Eye (tissue), 1 donor: ENCODE measurements at places on chromosomes 16 and 17.
A peak's percentile ranks its signal among the peaks of the same experiment; 100 is the strongest.

- DNase-seq, result no peak
Measured at GRCh38 chr17:63780507-63780906, 6.5 kb downstream of the DDX42 start.

DNA sequence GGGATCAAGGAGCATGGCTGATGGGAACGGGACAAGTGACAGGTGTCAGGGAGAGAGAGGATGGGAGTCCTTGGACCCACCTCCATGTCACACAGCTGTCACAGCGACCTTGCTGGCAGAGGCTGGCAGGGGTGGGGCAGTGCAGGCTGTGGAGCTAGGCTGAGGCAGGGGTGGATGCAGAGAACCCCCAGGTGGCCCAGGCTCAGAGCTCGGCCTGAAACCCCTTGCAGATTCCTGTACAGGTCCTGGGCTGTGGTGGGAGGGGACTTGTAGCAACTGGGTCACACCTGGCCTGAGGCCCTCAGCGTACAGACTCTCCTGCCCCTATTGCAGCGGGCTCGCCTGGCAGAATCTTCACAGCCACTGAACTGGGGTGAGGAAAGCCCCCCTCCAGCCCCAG lies 174.1 kb downstream of the NTN1 start:
- no peak for DNase-seq

DNA sequence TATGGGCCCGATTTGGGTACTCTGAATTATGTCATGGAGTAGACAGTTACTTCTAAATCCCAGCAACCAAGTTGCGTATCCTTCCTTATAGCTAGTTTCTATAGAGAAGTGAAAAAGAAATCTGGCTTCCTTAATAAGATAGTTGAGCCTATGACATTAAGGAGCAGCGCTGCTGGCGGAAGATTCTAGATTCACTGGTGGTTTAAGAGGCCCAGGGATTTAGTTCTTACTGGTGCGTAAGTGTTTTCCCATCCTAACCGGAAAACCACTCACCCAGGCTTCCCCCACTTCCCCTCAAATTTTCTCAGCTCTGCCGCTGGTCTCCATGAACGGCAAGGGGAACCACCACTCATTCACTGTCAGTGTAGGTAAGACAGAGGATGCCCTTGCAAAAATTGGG lies 230.4 kb downstream of the CPPED1 start:
- no peak for DNase-seq

GRCh38 chr16:84283314-84284153 lies 11.1 kb upstream of the WFDC1 start:
- DNase-seq, result no peak

DNA sequence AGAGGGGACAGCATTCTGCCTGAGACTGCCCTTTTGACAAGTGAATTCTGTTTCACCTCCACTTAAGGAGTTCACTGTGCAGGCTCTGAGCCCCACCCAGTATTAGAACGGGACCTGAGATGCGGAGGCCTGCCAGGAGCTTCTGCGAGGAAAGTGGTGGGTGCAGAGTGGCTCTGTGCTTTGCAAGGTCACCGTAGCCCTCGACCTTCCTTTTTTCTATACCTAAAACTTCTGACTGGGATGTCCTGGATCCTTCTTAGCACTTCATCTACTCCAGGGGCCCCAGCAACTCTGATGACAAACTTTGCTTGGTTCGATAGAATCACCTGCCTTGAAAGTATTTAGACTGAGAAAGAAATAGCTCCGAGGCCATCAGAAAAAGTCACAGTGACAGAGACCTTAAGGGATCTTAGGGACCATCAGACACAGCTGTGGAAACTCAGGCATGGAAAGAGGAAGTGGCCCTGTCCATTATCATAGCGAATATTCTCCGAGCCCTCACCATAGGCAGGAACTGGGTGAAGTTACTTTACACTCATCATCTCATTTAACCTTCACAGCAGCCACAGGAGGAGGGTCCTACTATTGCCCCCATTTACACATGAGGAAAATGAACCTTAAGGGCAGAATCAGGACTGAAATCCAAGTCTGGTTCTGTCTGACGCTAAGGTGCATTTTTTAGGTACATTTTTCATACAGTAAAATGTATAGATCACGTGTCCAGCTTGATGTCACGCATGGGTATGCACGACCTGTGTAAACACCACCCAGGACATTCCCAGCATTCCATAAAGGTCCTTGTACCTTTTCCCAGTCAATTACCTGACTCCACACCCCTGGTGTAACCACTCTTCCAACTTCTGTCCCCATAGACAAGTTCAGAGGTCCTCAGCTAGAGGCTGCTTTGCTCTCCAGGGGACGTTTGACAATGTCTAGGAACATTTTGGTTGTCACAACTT lies 676 bp upstream of the KRT13 start:
- no peak for DNase-seq

DNA sequence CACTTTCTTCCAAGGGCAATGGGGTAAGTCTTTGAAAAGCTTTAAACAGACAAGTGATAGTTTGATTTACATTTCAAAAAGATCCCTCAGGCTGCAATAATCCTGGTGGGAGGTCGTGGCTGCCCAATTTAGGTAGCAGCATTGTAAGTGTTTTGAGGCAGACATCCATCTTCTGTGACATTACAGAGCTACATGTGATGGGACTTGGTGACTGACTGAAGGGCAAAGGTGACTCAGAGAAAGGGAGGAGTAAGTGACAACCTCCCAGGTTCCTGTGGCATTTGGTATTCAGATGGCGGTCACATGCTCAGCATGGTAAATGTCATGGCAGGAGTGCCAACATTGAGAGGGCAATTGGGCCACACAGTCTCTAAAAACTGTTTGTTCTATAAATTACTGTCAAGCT lies 26.5 kb downstream of the STAT3 start:
- DNase-seq, result no peak

DNA sequence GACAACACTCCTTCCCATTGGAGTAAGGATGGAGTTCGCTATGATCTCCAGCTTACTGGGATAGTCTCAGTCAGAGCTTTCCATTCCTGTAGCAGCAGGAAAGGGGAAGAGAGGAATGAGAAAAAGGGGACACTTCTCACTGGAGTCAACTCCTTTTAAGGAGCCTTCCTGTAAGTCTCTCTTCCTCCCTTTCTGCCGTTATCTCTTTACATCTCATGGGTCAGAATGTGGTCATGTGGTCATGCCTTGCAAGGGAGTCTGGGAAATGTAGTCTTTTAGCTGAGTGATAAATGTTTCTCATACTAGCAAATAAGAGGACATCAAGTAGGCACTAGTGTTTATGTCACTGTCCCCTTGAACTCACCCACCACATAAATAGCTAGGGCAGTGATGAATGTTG lies 227.3 kb downstream of the HAPSTR1 start:
- no peak for DNase-seq

GRCh38 chr16:24002619-24003018 lies 166.8 kb downstream of the PRKCB start:
- DNase-seq, result no peak

GRCh38 chr17:45783593-45784292 lies 377 bp upstream of the CRHR1 start:
- DNase-seq, result peak; percentile 78

DNA sequence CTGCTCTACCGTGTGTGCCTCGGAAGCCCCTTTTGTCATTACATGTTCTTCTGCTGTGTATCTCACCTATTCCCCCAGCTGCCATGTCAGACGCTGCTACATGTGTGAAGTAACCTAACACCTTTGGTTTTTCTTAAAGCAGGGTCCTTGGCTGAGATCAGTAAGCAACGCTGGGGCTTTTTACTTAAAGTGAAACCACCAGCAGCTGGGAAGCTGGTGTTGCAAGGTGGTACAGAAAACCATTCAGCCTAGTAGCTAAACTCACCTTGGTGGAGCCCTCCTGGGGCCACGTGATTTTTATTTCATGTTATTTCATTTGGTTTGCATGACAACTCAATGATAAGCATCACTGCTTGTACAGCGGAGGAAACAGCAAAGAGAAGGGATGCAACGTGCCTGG lies 62.6 kb downstream of the PLCG2 start:
- DNase-seq, result no peak

DNA sequence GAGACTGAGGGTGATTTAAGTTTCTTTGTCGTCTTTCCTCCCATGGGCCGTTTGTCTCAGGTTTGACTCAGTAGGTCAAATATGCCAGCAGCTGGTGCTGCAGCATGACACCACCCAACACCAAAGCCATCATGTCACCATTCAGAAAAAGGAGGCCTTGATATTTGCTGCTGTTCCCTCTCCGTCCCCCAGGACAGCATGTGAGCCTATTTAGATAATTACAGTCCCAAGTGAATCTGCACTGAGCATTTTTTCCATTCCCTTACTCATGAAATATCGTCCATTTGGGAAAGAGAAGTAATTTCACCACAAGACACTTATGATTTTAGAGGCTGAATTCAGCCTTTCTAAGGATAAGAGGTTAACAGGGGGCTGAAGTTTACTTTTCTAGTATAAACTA lies 62.2 kb upstream of the ADORA2B start:
- DNase-seq, result no peak

GRCh38 chr16:50685462-50686063 lies 4.5 kb upstream of the SNX20 start:
- DNase-seq, result no peak

DNA sequence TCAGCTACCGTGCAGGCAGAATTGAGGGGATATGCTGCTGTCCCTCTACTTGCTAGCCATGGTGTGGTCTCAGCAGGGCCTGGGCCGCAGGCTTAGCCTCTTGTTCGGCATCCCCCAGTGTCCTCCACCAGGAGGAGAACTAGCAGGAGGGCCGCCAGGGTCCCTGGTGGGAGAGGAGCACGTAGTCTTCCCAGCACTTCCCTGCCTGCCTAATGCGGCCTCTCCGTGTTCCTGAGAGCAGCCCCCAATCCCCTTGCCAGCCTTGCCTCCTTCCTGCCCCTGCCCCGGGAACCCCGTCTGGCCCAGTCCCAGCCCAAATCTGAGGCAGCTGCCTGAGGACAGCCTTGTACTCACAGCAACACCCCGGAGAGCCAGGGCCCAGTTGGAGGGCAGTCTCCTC lies 38.1 kb downstream of the PLD6 start:
- DNase-seq, result no peak

- DNase-seq, result no peak
Measured at GRCh38 chr16:2174396-2175131, 19.0 kb downstream of the TRAF7 start.

DNA sequence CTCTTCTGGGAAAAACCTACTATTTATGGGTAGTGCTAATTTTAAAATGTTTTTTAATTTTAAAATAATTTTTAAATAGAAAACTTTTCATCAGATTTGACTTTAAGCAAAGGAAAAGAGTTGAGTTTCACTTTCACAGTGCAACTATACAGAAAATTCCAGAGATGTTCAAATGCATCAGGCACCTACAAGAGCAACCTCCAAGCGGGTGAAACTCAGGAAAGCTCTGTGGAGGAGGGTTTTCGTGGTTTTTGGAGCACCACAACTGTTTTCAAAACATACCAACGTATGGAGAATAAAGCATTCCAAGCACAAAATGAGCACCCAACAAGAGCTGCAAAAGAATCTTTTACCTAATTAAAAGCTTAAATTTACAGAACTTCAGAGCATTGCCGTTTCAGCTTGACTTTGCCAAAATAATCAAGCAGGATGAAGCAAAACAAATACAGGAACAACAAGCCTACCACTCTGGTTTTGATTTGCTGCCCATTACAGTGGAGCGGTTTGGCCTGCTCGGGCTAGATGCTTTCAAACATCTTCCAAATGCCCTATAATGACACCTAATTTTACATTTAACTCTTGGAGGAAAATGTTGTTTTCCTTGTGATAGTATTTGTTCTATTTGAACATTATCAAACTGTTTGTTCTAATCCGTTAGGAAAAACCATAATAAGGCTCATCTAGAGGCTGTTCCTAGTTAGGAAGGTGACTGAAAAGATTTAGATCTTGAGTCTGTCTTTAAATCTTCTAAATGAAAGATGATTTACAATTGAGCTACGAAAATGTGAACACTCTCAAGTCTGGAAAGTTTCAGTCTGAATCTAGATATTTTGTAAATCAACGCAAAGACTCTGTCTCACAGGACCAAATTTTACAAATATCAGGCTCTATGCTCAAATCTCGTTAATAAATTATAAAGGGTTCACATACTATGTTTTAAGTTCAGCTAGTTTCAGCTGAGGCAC lies 34.5 kb downstream of the NACA2 start:
- no peak for DNase-seq

DNA sequence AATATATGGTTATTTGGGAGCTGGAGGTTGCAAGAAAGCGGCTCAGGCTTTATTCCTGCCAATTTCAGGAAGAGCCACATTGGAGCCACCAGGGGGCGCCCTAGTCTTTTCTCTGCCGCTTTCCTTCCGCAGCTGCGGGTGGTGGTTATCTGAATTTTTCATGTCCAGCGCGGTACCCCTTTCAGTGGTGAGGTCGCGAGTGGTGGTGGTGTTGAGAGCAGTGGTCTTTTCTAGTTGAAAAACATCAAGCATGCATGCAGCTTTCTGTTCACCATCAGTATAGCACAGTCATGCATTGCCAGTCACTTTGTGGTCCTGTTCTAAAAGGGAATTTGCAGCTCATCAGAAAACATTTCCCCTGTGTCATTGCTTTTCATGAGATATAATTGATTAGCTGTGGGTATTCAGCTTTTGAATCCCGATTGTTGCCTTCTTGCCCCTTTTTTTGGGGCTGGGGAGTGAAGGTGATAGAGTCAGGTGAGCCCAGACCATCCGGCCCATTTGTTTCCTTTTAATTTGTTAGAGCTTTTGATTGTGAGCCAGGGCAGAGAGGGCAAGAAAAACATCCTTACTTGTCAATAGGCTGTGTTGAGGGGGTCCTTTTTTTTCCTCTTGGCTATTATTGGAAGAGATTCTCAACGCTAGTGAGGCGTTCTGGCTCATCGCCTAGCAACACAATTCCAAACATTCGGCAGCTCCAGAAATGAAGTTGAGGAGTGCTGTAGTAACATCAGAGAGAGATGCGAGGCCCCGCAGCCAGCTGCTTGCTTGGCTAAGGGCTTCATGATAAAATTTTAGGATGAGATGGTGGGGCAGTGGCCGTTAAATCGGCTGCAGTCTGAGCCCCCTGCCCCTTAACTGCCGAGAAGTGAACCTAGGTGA lies 119.0 kb downstream of the SNX29 start:
- DNase-seq, result peak; percentile 93

- DNase-seq, result no peak
Measured at GRCh38 chr17:82702231-82702927, 3.9 kb upstream of the RAB40B start.

GRCh38 chr17:48385319-48385718 lies 44.7 kb downstream of the SKAP1 start:
- DNase-seq, result no peak

DNA sequence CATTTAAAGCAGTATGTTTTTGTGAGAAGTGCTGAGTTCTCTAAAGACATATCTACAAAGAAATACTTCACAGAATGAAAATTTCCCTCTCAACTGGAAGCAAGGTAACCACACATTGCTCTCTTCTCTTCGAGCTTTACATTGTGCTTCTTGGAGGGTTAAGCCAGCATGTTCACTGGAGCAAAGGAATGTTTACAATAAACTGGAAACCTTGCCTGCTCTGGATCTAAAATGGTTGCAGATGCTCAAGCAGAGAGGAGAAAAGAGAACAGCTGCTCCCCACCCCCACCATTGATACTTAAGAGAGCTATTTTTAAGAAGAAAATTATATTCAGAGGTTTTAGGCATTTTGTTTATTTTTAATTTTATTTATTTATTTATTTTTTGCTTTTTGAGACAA lies 213.1 kb downstream of the CEP112 start:
- DNase-seq, result peak; percentile 35
